ENCODE measurements at places on chromosomes 5 and 9. TPM values are rescaled to one million over a fixed set of nuclear protein-coding genes. Genes with fewer than 3 reads are reported as not detected.

DNA sequence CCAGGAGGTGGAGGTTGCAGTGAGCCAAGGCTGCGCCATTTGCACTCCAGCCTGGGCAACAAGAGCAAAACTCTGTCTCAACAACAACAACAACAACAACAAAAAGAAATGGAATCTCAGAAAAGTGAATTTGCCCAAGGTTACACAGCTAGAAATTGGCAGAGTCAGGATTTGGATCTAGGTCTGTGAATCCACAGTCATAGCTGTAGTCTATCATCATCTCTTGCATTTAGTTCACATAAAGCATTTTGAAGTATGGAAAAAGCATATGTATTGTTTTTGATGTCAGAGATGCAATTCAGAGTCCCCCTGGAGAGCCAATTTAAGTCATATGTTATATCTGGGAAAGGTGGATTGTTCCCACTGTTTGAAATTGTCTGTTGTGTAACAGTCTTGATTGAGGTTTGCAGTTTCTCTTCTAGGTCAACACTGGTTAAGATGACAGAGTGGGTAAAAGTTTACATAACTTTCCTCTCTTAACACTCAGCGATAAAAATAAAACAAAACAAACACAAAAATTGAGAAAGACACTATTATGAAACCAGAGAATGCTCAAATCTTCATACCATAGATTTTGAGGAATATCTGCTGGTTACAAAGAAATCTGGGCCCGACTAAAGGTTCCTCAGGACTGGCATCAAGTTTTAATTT, 21.5 kb upstream of the GPR21 start:
- H3K4me3 ChIP-seq: no peak overlapping the region
- H3K36me3 ChIP-seq: no peaks in the 10 kb centered on the region
- no peaks in the 10 kb centered on the region for H3K27me3 ChIP-seq

- H3K36me3 ChIP-seq: no peaks in the 10 kb centered on the region
- H3K27ac ChIP-seq: no peak overlapping the region
- peaks cover 3% of the 10 kb centered on the region for H3K4me1 ChIP-seq
- H3K27me3 ChIP-seq: no peaks in the 10 kb centered on the region
- DNase-seq: no peak
- H3K4me3 ChIP-seq: no peak overlapping the region
These were observed 51.5 kb downstream of the PSD2 start for GRCh38 chr5:139847091-139847490.

GRCh38 chr5:16406630-16407029, 59.0 kb downstream of the ZNF622 start:
- H3K27ac ChIP-seq: no peak overlapping the region
- H3K27me3 ChIP-seq: no peaks in the 10 kb centered on the region
- no peak for DNase-seq
- no peaks in the 10 kb centered on the region for H3K36me3 ChIP-seq
- no peaks in the 10 kb centered on the region for H3K4me1 ChIP-seq
- H3K4me3 ChIP-seq: no peak overlapping the region

The HINT1 gene
- total RNA-seq: 86.1 TPM

GRCh38 chr5:76610196-76610595, 13.0 kb downstream of the F2RL2 start:
- H3K27ac ChIP-seq: no peak overlapping the region
- no peaks in the 10 kb centered on the region for H3K36me3 ChIP-seq
- DNase-seq: no peak
- no peaks in the 10 kb centered on the region for H3K27me3 ChIP-seq
- no peak overlapping the region for H3K4me3 ChIP-seq

- H3K36me3 ChIP-seq: no peaks in the 10 kb centered on the region
- no peak overlapping the region for H3K4me3 ChIP-seq
- H3K27ac ChIP-seq: no peak overlapping the region
- no peaks in the 10 kb centered on the region for H3K4me1 ChIP-seq
- no peak for DNase-seq
These were observed 12.4 kb downstream of the LCP2 start for GRCh38 chr5:170285181-170285580.

The GFI1B gene
- not detected for total RNA-seq

DNA sequence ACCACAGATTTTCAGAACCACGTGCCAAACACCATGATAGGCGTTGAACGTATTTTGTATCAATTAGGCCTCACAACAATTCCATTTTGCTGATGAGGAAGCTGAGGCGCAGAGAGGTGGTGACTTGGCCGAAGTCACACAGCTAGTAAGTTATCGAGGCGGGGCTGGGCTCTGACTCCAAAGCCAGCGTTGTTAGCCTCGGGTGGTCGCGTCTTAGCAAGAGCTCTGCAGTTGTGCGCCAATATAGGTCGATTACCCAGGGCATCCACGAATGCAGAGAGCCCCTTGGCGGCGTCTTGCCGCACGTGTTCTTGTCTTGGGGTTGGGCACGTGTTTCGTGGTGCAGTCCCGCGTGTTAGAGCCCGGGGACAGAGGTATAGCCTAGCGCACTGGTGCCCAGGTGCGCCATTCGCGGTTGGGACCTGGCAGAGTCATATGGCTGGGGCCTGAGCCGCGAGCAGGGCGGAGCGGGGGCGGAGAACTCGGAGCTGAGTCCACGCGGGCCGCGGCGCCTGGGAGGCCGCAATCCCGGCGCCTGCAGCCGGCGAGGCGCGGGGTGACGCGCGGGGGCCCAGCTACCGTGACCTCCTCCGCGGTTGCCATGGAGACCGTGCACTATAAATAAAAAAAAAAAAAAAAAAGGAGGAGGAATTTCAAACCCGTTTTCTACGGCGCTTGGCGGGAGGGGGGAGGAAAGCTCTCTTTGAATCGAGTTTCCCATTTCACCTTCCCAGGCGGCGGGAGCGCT, 62.3 kb downstream of the CXXC5 start:
- no peaks in the 10 kb centered on the region for H3K27me3 ChIP-seq
- no peaks in the 10 kb centered on the region for H3K36me3 ChIP-seq
- peak overlapping the region; percentile 28 for H3K4me3 ChIP-seq
- no peaks in the 10 kb centered on the region for H3K4me1 ChIP-seq
- DNase-seq: peak; percentile 50

The DNM1 gene
- 23.1 TPM for total RNA-seq

The TMED7 gene
- total RNA-seq: 155 TPM

GRCh38 chr9:1354086-1354485, 303.9 kb downstream of the DMRT2 start:
- no peaks in the 10 kb centered on the region for H3K36me3 ChIP-seq
- H3K4me1 ChIP-seq: no peaks in the 10 kb centered on the region
- DNase-seq: no peak
- H3K4me3 ChIP-seq: no peak overlapping the region

The GARNL3 gene
- total RNA-seq: 79.3 TPM

GRCh38 chr5:177086654-177087397, at the start of gene FGFR4:
FGFR4 (plus strand) TSS chr5:177086915; CDS start chr5:177089603, 2,688 bp downstream.
- peak within 1 kb of the TSS; percentile 12 for H3K4me3 ChIP-seq
- H3K4me1 ChIP-seq: no peaks in the 10 kb centered on the region
- no peak within 1 kb of the TSS for H3K27ac ChIP-seq
- no peaks in the 10 kb centered on the region for H3K36me3 ChIP-seq
- no peaks in the 10 kb centered on the region for H3K27me3 ChIP-seq
- DNase-seq: peak; percentile 73

- H3K36me3 ChIP-seq: no peaks in the 10 kb centered on the region
- no peaks in the 10 kb centered on the region for H3K27me3 ChIP-seq
These were observed 10.4 kb upstream of the SPINK4 start for GRCh38 chr9:33229359-33230114.

DNA sequence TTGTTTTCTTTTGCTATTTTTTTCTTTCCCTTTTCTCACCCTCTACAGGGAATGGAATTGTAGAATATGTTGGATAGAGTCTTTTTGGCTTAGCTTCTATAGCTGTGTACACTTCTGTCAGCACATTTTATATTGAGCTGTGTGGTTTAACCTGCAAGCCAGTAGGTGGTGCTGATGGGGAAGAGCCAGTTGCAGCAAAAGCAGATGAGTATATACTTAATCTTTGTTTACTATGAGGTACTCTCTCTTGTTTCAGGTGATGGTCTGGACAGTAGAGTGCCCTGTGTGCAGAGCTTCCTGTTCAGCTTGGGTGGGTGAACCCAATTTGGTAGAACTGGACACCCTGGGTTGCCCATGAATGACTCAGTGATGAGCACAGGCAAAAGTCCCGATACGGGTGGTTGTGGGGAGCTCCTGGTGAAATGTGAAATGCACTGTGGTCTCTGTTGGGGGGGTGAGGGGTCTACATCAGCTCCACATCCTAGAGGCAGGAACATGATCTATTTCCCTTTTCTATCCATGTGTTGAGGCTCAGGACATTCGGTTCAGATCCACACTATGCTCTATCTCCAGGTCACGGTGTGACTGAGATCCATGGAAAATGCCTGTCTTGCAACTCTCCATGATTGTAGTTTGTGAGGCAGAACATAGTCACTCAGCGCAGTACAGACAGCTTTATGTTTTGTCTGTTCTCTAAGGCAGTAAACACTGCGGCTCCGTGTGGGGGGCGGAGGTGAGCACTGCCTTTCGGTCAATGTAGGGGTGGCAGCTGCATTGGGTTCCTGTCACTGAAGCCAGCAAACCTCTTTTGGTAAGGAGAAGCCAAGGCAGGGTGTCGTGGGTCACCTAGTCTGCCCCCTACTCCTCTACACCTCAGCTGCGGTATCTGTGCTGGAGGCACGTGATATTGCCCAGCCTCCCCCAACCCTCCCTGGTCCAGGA, 353.2 kb downstream of the PRR16 start:
- no peak overlapping the region for H3K4me3 ChIP-seq
- no peak for DNase-seq
- no peaks in the 10 kb centered on the region for H3K36me3 ChIP-seq
- H3K27me3 ChIP-seq: no peaks in the 10 kb centered on the region
- H3K4me1 ChIP-seq: no peaks in the 10 kb centered on the region

GRCh38 chr9:110114086-110114858, 93.7 kb downstream of the C9orf152 start:
- no peak overlapping the region for H3K27ac ChIP-seq
- H3K4me3 ChIP-seq: no peak overlapping the region
- peaks cover 10% of the 10 kb centered on the region for H3K4me1 ChIP-seq
- H3K36me3 ChIP-seq: no peaks in the 10 kb centered on the region
- H3K27me3 ChIP-seq: no peaks in the 10 kb centered on the region

DNA sequence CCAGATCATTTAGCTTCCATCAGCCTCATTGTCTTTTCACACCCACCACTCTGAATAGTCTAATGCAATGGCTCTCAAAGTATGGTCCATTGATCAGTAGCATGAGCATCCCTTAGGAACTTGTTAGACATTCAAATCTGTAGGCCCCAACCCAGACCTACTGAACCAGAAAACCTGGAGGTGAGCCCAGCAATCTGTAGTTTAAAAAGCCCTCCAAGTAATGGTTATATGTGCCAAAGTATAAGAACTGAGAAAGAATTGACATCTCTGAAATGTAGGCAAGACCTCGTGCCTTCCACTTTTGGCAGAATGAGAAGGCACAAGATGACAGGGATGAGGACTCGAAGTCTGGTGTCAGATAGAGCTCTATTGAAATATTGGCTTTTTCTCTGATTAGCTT, 267.6 kb downstream of the TRIM32 start:
- H3K4me1 ChIP-seq: no peaks in the 10 kb centered on the region
- no peak for DNase-seq
- no peak overlapping the region for H3K4me3 ChIP-seq
- no peaks in the 10 kb centered on the region for H3K27me3 ChIP-seq
- H3K27ac ChIP-seq: no peak overlapping the region

DNA sequence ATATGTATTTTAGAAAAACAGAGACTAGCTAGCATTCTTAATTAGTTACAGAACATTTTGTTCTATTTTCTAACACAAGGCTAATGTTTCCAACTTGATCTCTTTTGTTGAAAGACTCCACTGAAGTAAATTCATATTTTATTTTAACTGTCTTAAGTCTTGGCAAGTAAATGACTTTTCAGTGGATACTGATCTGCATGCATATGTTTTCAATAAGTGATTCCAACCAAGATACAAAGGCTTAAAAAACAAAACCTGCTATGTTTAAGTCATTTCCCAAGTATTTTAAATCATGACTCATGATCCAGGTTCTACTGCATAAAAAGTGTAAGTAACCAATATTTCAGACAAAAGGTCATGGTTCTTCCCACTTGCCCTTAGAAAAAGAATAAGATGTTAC, 5.7 kb downstream of the CDO1 start:
- H3K4me1 ChIP-seq: no peaks in the 10 kb centered on the region
- no peak overlapping the region for H3K4me3 ChIP-seq
- no peak overlapping the region for H3K27ac ChIP-seq
- H3K36me3 ChIP-seq: no peaks in the 10 kb centered on the region
- DNase-seq: no peak
- no peaks in the 10 kb centered on the region for H3K27me3 ChIP-seq

The KIAA1958 gene
- total RNA-seq: 7.4 TPM

GRCh38 chr9:91301161-91301560, 60.6 kb downstream of the AUH start:
- H3K27me3 ChIP-seq: no peaks in the 10 kb centered on the region
- H3K4me3 ChIP-seq: no peak overlapping the region
- H3K36me3 ChIP-seq: no peaks in the 10 kb centered on the region

DNA sequence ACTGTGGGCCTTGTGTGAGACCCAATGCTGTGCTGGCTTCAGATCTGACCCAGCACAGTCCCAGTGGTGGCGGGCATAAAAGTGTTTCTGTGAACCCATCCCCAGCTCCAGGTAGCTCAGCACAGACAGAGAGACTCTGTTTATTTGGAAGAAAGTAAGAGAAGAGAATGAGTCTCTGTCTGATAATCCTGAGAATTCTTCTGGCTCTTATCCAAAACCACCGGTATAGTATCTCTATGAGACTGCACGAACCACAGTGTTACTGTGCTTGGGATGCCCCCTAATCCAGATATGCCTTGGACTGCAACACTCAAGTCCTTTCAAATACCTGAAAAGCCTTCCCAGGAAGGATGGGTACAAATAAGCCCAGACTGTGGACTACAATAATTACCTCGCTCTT, 1660.8 kb upstream of the ACO1 start:
- H3K36me3 ChIP-seq: no peaks in the 10 kb centered on the region
- H3K4me3 ChIP-seq: no peak overlapping the region
- H3K4me1 ChIP-seq: no peaks in the 10 kb centered on the region
- DNase-seq: no peak

The NR2F1 gene
- 55.0 TPM for total RNA-seq

The PCDHA7 gene
- 0.98 TPM for total RNA-seq

The TAS2R1 gene
- total RNA-seq: not detected

The SLC45A2 gene
- total RNA-seq: not detected

The GBA2 gene
- total RNA-seq: 104 TPM

DNA sequence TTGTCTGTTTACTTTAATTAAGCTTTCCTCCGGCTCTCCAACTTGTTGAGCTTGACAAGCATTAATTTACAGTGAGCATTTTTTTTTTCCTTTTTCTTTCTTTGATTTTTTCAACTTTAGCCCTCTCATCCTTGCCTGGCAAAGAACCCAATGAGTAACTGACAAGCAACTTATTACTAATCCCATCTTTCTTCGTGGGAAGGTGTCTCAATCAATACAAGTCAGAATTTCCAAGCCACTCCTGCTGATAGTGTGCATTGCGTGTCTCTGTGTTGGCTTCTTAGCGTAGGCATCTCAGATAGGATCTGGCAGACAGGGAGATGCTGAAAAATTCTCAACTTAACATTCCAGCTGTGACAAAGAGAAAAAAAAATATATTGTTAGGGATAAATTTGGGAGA, 527.7 kb upstream of the WWC1 start:
- no peak overlapping the region for H3K4me3 ChIP-seq
- H3K27me3 ChIP-seq: no peaks in the 10 kb centered on the region
- no peak for DNase-seq

Data from uterus (tissue), 4 donors.